ENCODE measurements at places on chromosomes 13 and 19. TPM values are rescaled to one million over a fixed set of nuclear protein-coding genes. Genes with fewer than 3 reads are reported as not detected.

GRCh38 chr13:101332583-101332982 lies 83.7 kb downstream of the NALCN start:
- H3K4me1 ChIP-seq, result no peaks in the 10 kb centered on the region
- no peak overlapping the region for H3K4me3 ChIP-seq
- no peaks in the 10 kb centered on the region for H3K27me3 ChIP-seq
- H3K27ac ChIP-seq, result no peak overlapping the region

Gene XPO4
- total RNA-seq, result 22.8 TPM

GRCh38 chr19:47651691-47652090 lies 42.8 kb downstream of the BICRA start:
- no peaks in the 10 kb centered on the region for H3K27me3 ChIP-seq
- H3K27ac ChIP-seq, result peak overlapping the region; percentile 71
- peaks cover 39% of the 10 kb centered on the region for H3K36me3 ChIP-seq

Gene ZNF556
- total RNA-seq, result not detected

DNA sequence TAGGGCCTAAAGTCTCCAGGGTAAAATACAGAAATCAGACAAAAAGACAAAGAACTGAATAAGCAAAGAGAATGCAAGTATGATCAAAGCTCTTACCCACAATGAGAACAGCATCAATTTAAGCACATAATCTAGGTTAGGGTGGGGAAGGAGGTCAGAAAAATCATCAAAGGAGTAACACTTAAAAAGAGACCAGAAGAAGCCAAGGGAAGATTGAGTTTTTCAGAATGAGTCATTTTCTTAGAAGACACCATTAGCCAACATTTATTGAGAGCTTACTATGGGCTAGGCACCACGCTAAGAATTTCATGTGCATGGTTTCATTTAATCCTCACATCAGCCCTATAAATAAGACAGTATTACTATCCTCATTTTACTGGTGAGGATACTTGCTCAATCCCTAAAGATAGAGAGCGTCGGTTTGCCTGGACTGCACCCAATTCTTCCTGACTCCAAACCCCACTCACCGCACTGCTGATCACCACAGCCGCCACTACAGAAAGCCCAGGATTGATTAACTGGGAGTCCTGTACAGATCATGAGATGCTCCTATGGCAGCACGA lies 1.7 kb upstream of the SHISA2 start:
- no peak overlapping the region for H3K27ac ChIP-seq
- H3K4me1 ChIP-seq, result peaks cover 5% of the 10 kb centered on the region
- H3K4me3 ChIP-seq, result no peak overlapping the region

- no peak for DNase-seq
- peak overlapping the region; percentile 89 for H3K4me3 ChIP-seq
- H3K36me3 ChIP-seq, result peaks cover 6% of the 10 kb centered on the region
- H3K4me1 ChIP-seq, result peaks cover 45% of the 10 kb centered on the region
- H3K27me3 ChIP-seq, result no peaks in the 10 kb centered on the region
Observed at GRCh38 chr19:40799558-40800338, 757 bp downstream of the EGLN2 start.

Gene VSIG10L
- 7.0 TPM for total RNA-seq

DNA sequence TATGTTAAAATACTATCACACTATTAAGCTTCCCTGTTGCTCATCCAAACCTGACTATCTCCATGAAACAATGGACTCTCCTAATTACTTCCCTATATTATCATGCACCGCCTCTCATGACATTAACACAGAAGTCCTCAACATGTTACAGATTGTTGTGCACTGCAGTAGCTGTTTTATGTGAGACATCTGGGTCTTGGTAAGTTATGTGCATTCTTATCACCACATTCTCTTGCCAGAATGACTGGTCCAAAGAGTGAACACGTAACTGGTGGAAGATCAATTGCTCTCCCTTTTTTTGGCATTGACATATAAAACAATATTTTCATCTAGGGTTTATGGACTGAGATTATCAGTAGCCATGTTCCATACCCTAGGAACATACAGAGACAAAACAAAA lies 59.4 kb downstream of the POSTN start:
- no peak overlapping the region for H3K4me3 ChIP-seq
- H3K27ac ChIP-seq, result no peak overlapping the region
- no peaks in the 10 kb centered on the region for H3K4me1 ChIP-seq
- no peaks in the 10 kb centered on the region for H3K27me3 ChIP-seq

- no peak overlapping the region for H3K27ac ChIP-seq
- DNase-seq, result no peak
- H3K36me3 ChIP-seq, result peaks cover 17% of the 10 kb centered on the region
Observed at GRCh38 chr19:11989112-11989456, 24.2 kb downstream of the ZNF763 start.

DNA sequence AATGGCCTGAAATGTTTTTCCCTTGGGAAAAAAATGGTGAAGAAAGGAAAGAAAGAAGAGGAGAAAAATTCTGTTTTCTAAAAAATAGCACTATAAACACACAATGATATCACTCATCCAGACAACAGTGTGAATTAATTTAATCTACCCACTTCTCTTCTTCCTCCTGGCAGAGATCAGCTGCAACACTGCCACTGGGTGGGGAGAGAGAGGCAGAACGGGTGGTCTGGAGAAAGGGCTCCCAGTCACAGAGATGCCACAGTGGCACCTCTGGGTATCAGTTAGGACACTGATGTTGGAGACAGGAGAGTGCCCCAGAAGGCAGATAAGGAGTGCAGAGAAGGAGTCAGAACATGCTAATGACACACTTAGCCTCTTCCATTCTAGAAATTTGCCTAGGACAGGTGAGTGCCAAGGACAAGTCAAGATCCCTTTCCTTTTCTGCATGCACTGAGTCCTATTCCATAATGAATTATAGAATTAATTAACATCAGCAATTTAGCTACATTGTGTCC lies 168.6 kb downstream of the SUCLA2 start:
- H3K36me3 ChIP-seq, result no peaks in the 10 kb centered on the region
- DNase-seq, result no peak
- H3K4me1 ChIP-seq, result peaks cover 2% of the 10 kb centered on the region
- H3K27me3 ChIP-seq, result no peaks in the 10 kb centered on the region

DNA sequence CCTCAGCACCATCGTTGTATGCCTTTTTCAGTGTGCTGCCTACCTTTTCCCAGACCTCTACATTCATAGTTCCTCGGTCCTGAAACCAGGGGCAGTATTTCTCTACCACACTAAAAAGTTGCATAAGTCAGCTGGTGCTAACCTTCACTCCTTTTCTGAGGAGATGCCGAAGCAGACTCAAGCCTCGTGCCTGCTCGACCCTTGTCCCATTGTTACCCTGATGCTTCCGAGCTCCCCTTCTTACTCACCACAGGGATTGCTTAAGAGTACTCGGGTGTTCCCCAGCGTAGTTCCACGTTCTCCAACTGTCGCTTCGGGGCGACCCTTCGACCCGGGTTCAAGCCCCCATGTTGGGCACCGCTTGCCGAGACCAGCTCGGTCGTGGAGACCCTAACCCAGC lies 19.0 kb upstream of the IL17D start:
- no peak overlapping the region for H3K27ac ChIP-seq
- H3K4me3 ChIP-seq, result no peak overlapping the region
- peaks cover 4% of the 10 kb centered on the region for H3K4me1 ChIP-seq
- DNase-seq, result no peak
- no peaks in the 10 kb centered on the region for H3K27me3 ChIP-seq

GRCh38 chr13:97140611-97141010 lies 81.5 kb upstream of the MBNL2 start:
- peaks cover 25% of the 10 kb centered on the region for H3K4me1 ChIP-seq
- H3K36me3 ChIP-seq, result no peaks in the 10 kb centered on the region
- H3K4me3 ChIP-seq, result no peak overlapping the region
- no peaks in the 10 kb centered on the region for H3K27me3 ChIP-seq
